ENCODE measurements at places on chromosomes 1 and 21.
A peak's percentile ranks its signal among the peaks of the same experiment; 100 is the strongest.

GRCh38 chr1:8374356-8374755 is 56.4 kb downstream of the SLC45A1 start:
- peak; percentile 36 for DNase-seq

DNA sequence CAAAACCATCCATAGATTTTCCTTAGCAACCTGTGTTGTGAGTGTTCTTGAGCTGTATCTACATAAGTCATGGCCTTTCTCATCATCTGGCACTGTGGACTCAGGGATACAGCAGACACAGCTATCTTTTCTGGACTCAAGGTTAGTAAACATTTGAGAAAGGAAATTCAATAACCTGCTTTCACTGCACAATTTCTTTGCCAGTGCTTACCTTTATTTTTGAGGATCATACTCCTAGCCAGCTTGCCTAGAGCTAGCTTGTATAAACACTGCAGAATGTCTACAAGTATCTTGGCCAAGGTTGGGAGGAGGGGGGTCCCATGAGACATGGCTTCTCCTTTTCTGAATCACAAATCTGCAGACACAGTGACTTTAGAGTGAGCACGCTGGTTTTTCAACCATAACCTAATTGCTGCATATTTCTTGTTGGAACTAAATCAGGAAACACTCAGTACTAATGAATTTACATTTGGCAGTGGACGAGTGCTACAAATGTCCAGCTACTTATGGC is 27.2 kb downstream of the ADAMTS5 start:
- peak; percentile 35 for DNase-seq

- peak; percentile 66 for DNase-seq
Observed at GRCh38 chr1:21270086-21270689, 20.1 kb downstream of the ECE1 start.

DNA sequence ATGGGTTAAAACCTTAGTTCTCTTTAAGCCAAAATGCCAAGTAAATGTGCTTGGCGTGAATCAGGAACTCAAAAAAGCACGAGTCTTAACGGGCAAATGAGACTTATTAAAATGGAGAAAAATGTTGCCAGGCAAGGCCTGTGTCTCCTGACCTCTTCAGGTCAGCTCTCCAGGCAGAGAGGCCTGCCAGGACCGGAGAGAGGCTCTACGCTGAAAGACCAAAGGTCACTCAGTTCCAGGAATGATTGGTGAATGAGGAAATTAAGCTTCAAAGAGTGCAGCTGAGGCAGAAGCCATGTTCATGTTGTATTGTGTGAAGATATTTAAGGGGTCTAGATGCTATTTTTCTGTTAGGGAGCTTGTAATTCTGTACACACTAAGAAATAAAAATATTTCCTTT is 66.6 kb downstream of the SPAG17 start:
- no peak for DNase-seq

GRCh38 chr1:242187816-242188215 is 188.9 kb upstream of the MAP1LC3C start:
- DNase-seq, result no peak

GRCh38 chr1:112833806-112834205 is 118.7 kb upstream of the PPM1J start:
- DNase-seq, result no peak

- DNase-seq, result peak; percentile 9
Observed at GRCh38 chr1:116167625-116168276, 56.6 kb downstream of the MAB21L3 start.

DNA sequence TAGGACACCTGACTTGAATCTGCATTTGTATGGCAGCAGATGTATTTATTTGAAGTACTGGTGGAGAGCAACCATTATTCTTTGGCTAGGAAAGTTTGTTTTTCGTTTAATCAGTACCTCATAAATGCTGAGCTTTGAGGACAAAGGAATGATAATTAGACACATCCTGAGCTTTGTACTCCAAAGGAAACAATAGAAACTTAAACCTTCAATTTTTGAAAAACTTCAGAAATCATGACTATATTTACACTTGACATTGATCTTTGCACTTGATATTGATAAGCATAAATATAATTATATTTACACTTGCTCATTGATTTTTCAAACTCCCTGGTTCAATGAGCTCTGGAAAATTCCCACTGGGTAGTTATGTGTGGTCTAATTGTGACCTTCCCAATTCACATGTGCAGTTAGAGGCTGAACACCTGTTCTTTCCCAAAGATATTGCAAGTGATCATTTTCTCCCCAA is 10.7 kb downstream of the PATJ start:
- no peak for DNase-seq

All from adipocyte (in vitro differentiated cells).